Effector memory CD4-positive, alpha-beta T cell (primary cell): ENCODE measurements at places on chromosomes 7 and 10.

DNA sequence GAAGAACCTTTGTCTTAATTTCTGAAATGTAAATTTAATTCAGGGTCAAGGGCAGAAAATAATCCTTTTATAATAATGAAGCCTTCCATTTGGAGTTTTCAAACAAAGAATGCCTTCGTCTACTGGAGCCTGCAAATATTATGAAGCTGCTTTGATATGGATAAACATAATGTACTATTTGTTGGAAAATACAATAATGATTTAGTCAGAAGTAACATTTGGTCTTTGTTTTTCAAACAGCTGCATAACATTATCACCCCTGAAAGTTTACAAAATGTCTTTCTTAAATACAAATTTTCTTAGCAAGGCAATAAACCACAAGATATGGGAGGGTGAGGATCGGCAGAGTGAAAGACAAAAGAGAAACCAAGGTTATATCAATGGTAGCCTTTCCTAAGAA is 41.5 kb downstream of the TMEM26 start:
- no peaks in the 10 kb centered on the region for H3K4me1 ChIP-seq
- DNase-seq = no peak
- no peaks in the 10 kb centered on the region for H3K36me3 ChIP-seq
- no peaks in the 10 kb centered on the region for H3K27me3 ChIP-seq

DNA sequence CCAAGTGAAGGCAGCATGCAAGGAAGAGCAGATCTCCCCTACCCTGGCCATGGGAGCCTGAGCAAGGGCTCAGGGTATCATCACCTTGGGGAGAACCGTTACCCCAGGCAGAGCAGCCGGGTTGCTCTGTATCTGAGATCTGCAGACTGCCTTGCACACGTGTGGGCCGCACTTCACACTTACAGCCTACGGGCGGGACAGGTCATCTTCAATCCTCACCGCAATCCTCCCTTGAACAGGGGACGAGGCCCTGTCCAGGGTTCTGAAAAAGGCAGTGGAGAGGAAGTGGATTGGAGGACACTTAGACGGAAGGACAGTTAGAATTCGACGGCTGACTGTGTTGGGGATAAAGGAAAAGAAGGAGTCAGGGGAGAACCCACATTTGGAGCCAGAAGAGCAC is 51.4 kb downstream of the NPS start:
- H3K27me3 ChIP-seq = no peaks in the 10 kb centered on the region
- H3K4me1 ChIP-seq = no peaks in the 10 kb centered on the region
- H3K4me3 ChIP-seq = no peak overlapping the region
- H3K36me3 ChIP-seq = no peaks in the 10 kb centered on the region
- no peak overlapping the region for H3K27ac ChIP-seq

DNA sequence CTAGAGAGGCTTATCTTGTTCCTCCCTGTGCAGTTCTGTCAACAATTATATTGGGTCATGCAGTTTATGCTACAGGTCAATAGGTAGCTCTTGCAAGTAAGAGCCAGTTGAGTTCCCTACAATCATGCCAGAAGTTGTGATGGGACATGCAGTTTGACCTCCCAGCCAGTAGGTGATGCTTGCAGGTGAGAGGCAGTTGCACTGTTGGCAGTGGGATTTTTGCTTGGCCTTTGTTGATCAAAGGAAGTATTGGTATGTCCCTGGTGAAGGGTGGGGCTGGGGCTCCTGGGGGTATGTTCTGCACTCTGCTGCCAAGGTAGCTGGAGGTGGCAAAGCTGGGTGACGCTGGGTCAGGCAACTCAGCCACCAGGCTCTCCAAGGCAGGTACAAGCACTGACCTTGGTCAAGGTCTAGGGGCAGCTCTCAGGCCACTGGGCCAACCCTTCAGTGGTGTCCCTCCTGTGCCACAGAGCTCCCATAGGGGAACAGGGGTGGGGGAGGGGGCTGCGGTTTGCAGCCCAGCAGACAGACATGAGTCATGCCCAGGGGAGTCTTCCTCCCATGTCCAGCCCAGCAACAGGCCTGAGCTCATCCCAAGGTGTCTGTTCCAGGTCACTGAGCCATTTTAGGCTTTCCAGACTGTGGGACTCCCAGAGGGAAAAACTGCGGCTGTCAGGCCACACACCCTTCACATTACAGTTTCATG is 43.3 kb downstream of the MEOX2 start:
- H3K4me1 ChIP-seq = no peaks in the 10 kb centered on the region
- no peak for DNase-seq
- no peaks in the 10 kb centered on the region for H3K27me3 ChIP-seq
- H3K27ac ChIP-seq = no peak overlapping the region

GRCh38 chr7:64277630-64278029 is 36.1 kb upstream of the ZNF736 start:
- H3K4me1 ChIP-seq = no peaks in the 10 kb centered on the region
- H3K36me3 ChIP-seq = no peaks in the 10 kb centered on the region
- DNase-seq = no peak
- H3K27ac ChIP-seq = no peak overlapping the region
- no peaks in the 10 kb centered on the region for H3K27me3 ChIP-seq

GRCh38 chr10:59234816-59235429 is 58.5 kb downstream of the PHYHIPL start:
- no peaks in the 10 kb centered on the region for H3K36me3 ChIP-seq
- H3K27ac ChIP-seq = no peak overlapping the region
- no peak overlapping the region for H3K4me3 ChIP-seq
- H3K4me1 ChIP-seq = no peaks in the 10 kb centered on the region
- DNase-seq = no peak

- no peaks in the 10 kb centered on the region for H3K36me3 ChIP-seq
- DNase-seq = no peak
- H3K27ac ChIP-seq = no peak overlapping the region
- H3K4me1 ChIP-seq = peaks cover 8% of the 10 kb centered on the region
Observed at GRCh38 chr7:157434231-157434630, 97.4 kb downstream of the DNAJB6 start.

DNA sequence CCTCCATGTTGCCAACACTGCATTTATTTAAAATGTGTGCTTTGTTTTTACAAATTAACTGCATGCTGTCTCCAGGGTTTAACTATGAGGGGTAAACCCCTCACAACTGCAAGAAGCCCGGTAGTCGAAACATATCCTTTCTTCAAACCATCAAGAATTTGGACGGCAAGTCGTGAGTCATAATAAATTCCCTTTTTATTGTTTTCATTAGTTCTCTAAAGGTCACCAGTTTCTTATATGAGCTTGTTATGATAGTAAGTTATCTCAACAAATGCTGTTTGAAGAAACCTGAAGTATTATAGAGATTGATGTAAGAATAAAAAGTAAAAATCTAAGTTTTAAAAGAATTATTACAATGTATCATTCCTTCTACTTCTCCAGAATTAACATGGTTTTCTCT is 12.2 kb upstream of the FIGNL1 start:
- DNase-seq = no peak
- no peaks in the 10 kb centered on the region for H3K27me3 ChIP-seq
- no peak overlapping the region for H3K4me3 ChIP-seq
- H3K4me1 ChIP-seq = no peaks in the 10 kb centered on the region
- no peaks in the 10 kb centered on the region for H3K36me3 ChIP-seq
- no peak overlapping the region for H3K27ac ChIP-seq

- no peaks in the 10 kb centered on the region for H3K36me3 ChIP-seq
- no peak for DNase-seq
- H3K4me1 ChIP-seq = no peaks in the 10 kb centered on the region
- H3K4me3 ChIP-seq = no peak overlapping the region
- H3K27ac ChIP-seq = no peak overlapping the region
- H3K27me3 ChIP-seq = no peaks in the 10 kb centered on the region
Observed at GRCh38 chr10:83515001-83515400, 624.3 kb upstream of the GHITM start.

- H3K27ac ChIP-seq = no peak overlapping the region
- no peaks in the 10 kb centered on the region for H3K36me3 ChIP-seq
- no peaks in the 10 kb centered on the region for H3K27me3 ChIP-seq
- H3K4me1 ChIP-seq = no peaks in the 10 kb centered on the region
- DNase-seq = no peak
Observed at GRCh38 chr7:134406431-134406830, 52.5 kb downstream of the AKR1B1 start.

DNA sequence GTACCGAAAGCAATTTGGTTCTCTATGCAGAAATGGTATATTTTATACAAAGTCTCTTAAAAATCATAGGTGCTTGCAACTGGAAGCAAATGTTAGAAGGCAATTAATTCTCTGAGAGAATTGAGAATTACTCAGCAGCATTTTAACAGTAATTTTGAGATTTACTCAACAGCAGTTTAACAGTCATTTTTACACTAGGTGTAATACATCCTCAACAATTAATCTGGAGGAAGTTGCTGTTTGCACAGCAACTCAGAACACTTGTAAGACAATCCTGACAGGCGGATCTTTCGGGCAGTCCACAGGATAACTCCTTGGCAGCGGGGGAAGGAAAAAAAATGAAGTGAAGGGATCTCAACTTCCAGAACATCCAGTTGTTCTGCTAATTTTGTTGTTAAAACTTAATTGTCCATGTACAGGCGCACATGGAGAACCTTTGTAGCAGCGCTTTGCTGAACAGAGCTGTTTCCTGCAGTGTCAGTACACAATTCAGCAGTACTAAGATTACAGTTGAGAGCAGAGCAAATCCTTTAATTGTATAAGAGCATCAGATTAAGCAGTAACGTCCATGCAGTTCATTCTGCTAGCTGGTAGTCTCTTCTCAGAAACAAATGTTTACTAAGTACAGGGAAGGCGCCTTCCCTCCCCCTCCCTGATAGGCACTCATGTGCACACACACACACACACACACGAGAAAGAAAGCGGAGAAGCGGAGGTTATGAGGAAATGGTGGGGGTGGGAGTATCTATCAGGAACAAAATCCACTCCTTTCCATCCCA is 43.8 kb downstream of the ENO4 start:
- H3K36me3 ChIP-seq = no peaks in the 10 kb centered on the region
- H3K27ac ChIP-seq = no peak overlapping the region
- no peaks in the 10 kb centered on the region for H3K4me1 ChIP-seq

GRCh38 chr10:12588091-12588860 is 238.9 kb downstream of the CAMK1D start:
- H3K27ac ChIP-seq = no peak overlapping the region
- no peaks in the 10 kb centered on the region for H3K36me3 ChIP-seq
- H3K4me3 ChIP-seq = peak overlapping the region; percentile 47
- peaks cover 22% of the 10 kb centered on the region for H3K4me1 ChIP-seq
- no peaks in the 10 kb centered on the region for H3K27me3 ChIP-seq

DNA sequence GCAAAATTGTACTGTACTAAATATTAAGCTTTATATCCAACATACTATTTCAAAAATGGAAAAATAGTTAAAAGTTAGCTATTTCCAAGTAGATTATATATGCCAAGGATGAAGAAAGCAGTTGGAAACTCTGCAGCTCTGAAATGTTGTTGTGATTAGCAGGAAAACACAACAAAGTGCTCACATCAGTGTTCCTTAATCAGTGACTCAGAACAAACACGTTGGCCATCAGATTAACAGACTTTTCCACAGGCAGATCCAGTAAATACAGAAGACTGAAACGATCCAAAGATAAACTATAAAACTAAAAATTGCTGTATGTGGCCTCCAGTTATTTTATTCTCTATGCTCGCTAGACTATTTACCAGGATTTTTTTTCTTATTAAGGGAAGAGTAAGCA is 99.6 kb upstream of the SEMA3D start:
- DNase-seq = no peak
- H3K27ac ChIP-seq = no peak overlapping the region
- H3K4me3 ChIP-seq = no peak overlapping the region
- no peaks in the 10 kb centered on the region for H3K36me3 ChIP-seq
- H3K4me1 ChIP-seq = no peaks in the 10 kb centered on the region
- H3K27me3 ChIP-seq = no peaks in the 10 kb centered on the region

DNA sequence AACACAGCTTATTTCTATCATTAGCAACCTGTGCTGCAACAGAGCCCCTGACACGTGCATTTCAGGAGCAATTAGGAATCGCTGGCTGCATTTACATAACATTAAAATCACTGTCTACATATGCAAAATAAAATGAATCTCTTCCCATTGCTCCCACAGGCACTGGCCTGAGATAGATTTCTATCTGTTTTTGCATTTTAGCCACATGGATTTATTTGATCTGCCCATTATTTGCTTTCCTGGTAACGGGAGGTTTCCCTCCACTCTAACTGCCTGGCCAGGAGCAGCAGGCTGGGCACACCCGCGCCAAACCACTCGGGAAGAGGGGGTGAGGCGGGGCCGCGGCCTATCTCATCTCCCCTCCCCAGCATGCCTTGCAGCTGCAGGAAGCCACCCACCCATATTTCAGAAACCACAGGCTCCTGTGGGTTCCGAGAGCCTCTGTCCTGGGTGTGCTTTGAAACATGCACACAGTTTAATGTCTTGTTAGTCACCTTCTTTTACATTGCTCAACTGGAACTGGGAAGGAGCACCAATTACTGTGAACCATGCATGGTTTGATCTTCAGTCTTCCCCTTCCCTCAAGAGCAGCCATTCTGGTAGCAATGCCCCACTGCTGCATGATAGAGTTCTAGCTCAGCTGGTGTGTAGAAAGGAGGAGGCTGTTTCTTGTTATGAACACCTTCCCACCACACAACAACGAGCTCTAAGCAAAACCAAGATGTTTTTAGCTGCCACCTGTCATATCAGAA is 37.7 kb upstream of the IKZF1 start:
- peak; percentile 69 for DNase-seq
- H3K27ac ChIP-seq = peak overlapping the region; percentile 60
- H3K4me1 ChIP-seq = peaks cover 89% of the 10 kb centered on the region
- peak overlapping the region; percentile 3 for H3K4me3 ChIP-seq
- H3K36me3 ChIP-seq = no peaks in the 10 kb centered on the region

- H3K27ac ChIP-seq = no peak overlapping the region
- DNase-seq = no peak
- no peaks in the 10 kb centered on the region for H3K27me3 ChIP-seq
- H3K4me3 ChIP-seq = no peak overlapping the region
Observed at GRCh38 chr7:54563329-54563916, 21.2 kb downstream of the VSTM2A start.

- H3K4me1 ChIP-seq = no peaks in the 10 kb centered on the region
- DNase-seq = no peak
- no peaks in the 10 kb centered on the region for H3K36me3 ChIP-seq
- H3K4me3 ChIP-seq = no peak overlapping the region
Observed at GRCh38 chr7:88337572-88337971, 30.9 kb upstream of the STEAP4 start.

- H3K27me3 ChIP-seq = no peaks in the 10 kb centered on the region
- no peak overlapping the region for H3K4me3 ChIP-seq
- DNase-seq = no peak
- H3K36me3 ChIP-seq = no peaks in the 10 kb centered on the region
- no peak overlapping the region for H3K27ac ChIP-seq
Observed at GRCh38 chr7:138842111-138842510, 44.1 kb upstream of the ATP6V0A4 start.

DNA sequence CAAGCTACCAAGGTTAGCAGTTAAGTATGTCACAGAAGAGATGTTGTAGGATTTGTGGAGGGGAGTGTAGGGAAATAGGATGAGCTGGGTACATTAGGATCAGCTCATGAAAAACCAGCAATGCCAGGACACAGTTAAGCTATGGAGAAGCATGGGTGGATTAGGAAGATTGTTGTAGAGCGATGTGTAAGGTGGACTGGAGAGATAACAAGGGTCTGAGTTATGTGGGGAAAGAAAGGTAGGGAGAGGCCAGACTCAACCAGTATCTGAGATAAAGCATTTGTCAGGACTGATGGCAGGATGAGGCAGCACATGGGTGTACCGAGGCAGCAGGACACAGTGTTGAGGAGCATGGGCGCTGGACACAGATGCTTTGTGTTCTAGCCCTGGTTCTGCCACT is 85.4 kb upstream of the PRR15 start:
- no peaks in the 10 kb centered on the region for H3K27me3 ChIP-seq
- H3K4me1 ChIP-seq = no peaks in the 10 kb centered on the region
- H3K4me3 ChIP-seq = no peak overlapping the region
- DNase-seq = no peak
- no peak overlapping the region for H3K27ac ChIP-seq
